ENCODE measurements at places on chromosomes 6 and 20. TPM values are rescaled to one million over a fixed set of nuclear protein-coding genes. Genes with fewer than 3 reads are reported as not detected.

DEFB113 gene
- not detected for total RNA-seq

TREML2 gene
- not detected for total RNA-seq

PXT1 gene
- under 0.01 TPM for total RNA-seq

DDO gene
- 1.3 TPM for total RNA-seq

DNAH8 gene
- 0.09 TPM for total RNA-seq

TPX2 gene
- 4.6 TPM for total RNA-seq

DEFB110 gene
- not detected for total RNA-seq

F13A1 gene
- total RNA-seq, result not detected

RBM38 gene
- total RNA-seq, result 2.8 TPM

ZFP57 gene
- not detected for total RNA-seq

GSTA2 gene
- not detected for total RNA-seq

TNF gene
- total RNA-seq, result not detected

PNPLA1 gene
- under 0.01 TPM for total RNA-seq

THBS2 gene
- total RNA-seq, result 1,330 TPM

SIRPA gene
- 16.6 TPM for total RNA-seq

Measured in smooth muscle cell of bladder (primary cell).